ENCODE measurements at places on chromosomes 1 and 21.

DNA sequence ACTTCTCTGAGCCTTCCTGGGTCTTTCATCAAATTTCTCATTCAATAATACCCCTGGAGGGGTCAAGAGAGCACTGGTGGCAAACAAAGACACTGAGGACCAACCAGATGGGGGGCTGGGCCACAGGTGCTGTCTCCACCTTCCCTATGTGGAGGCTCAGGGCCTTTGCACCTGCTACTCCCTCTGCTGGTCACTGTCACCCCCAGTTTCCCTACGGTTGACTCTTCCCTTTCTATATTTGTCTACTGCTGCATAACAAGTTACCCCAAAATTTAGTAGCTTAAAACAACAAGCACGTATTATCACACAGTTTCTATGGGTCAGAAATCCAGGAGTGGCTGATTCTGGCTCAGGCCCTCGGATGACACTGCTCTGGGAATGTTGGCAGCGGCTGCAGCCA, 138.8 kb upstream of the RUNX3 start:
- DNase-seq: no peak

GRCh38 chr1:167221126-167221737, 546 bp downstream of the POU2F1 start:
- no peak for DNase-seq

DNA sequence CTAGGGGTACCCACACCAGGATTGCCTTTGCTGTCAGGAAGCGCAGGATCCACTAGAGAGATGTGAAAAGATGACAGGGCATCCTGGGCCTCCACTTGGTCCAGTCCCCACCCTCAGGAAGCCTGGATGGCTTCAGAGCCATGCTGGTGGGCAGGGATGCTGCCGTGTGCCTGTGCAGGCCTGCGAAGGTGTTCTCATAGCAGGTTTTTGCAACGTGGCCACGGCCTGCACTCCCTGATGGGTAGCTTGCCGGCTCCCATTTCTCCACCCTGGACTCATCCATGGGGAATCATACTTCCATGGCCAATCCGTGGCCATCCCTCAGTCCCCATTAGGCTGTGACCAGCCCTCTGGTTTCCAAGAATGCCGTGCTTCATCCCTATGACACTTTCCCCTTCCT, 34.1 kb upstream of the CNTN2 start:
- no peak for DNase-seq

DNA sequence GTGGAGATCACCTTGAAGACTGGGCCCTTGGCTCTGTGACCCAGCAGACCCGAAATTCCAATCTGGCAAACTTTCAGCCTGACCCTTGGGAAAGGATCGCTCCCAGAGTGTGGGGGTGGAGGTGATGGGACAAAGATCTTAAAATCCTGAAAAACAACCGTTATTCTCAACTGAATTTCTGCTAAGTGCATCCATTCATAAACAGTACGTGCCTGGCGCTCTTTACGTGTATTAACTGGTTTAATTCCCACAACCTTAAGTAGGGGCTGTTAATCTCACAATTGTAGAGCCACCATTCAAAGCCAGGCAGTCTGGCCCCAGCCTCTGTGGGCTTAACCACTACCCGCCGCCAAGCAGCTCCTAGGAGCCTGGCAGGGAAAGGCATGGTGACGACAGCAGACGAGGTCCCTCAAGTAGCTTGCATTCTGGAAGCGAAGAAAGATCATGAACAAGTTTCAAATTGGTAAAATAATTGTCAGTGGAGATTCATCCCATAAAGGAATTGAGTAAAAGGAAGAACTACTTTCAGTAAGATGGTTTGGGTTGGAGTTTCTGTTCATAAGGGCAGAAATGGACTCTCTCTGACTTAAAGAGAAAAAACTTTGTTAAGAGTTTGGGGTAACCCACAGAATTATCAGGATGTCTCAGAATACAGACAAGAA, 11.4 kb upstream of the RGS16 start:
- no peak for DNase-seq

DNA sequence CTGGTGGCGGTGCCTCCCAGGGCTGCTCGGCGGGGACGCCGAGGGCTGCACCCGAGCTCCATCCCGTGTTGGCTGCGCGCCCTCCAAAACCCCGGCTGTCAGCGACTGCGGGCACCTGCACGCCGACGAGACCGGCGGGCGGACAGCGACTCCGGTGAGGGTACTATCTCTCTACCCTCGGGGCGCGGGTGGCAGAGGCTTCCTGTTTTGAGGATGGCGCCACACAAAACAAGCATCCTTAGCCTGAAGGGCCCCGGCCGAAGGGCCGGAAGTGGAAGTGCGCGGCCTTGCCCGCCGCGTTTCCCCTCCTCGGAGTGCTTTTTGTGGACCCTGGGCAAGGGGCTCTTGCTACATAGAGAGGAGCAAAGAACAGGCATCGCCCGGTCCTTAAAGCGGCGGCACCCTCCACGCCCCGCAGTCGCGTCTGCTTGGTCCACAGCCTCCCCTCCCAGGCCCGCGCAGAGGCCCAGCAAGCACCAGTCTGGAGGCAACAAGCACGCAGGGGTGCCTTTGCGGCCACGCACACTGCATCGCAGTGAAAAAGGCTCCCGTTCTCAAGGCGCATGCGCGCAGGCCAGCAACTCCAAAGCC, 561 bp upstream of the COQ8A start:
- DNase-seq: peak; percentile 67

- DNase-seq: no peak
These were observed 4.4 kb downstream of the DVL1 start for GRCh38 chr1:1344655-1345361.

DNA sequence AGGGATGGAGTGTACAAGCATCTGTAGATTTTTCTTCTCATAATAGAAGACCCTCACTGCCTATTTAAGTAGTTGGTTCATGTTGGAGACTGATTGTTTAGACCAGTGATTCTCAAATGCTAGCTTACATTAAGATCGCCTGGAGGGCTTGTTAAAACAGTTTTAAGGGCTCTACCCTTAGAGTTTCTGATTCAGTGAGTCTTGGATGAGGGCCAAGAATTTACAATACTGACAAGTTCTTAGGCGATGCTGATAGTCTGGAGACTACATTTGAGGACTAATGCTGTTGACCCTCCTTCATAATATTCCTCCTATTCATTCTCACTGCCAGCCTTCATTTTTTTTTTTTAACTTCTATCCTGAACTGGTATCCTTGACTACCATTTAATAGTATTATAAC, 15.2 kb upstream of the AGO3 start:
- DNase-seq: no peak

- DNase-seq: no peak
These were observed 102.7 kb downstream of the TENT5C start for GRCh38 chr1:117708323-117709248.

DNA sequence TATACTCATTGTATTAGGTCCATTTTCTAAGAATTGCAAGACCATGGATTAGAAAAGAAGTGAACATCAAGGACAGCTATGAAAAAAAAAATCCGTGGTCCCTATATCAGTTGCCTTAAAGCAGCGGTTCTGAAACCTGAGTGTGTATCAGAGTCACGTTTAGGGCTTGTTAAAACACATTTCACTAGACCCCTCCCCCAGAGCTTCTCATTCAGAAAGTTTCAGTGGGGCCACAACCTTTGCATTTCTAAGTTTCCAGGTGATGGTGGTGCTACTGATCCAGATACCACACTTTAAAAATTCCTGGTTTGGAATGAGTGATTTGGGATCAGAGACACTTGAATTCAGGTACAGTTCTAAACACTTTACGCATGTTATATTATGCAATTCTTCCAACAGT, 96.1 kb upstream of the PRMT6 start:
- no peak for DNase-seq

DNA sequence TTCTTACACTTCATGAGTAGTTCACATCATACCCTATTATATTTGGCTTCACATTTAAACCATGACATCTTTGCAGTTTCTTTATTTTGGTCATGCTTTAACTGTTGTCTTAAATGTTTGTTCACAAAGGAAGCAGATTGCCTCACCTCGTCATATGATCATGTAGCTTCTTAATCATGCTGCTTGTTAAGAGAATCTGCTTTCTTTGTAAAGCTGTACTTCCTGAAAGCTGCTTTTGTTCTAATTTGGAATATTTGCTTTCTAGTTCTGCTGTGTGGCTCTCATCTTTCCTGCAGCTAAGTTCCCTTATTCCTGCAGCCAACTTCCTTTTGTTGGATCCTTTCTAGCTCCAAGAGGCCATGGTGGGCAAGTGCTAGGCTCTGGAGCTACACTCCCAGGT, 62.9 kb upstream of the SIM2 start:
- no peak for DNase-seq

DNA sequence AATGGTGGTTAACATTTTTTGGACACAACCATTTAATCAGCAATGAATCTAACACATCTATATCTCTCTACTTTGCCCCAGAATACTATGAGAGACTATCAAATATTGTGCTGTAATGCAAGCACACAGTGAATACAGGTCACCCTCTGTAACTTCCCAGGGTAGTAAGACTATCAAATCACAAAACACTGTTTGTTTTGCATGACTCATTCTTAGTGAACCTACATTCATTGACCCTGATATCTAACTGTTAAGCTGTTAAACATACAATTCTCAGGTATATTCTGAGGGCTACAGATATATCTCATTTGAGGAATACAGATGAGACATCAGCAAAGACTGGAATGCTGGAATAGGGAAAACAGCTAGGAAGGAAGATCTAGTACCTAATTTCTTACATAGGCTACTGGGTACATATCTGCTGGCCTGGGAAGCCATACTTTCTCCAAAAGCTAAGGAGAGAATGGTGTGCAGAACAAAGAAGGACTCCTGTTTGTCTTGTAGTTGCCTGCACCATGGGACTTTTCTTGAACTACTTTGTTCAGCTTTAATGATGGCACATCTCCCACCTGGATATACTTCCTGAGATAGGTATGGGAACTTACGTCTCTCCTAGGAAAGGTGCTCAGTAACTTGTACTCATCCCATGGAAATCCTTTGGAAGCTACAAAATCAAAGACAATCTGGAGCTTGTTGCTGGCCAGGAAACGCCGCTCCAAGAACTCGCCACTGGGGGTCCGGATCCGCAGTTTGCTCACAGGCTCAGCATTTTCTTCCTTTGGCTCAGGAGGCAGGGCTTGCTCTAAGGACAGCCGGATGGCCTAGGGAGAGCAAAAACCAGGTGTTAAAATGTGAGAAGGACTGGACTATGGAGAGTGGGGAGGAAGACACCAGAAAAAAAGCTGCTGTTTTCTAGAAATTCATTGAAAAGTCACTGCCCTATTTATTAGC, 51.9 kb upstream of the DMRTA2 start:
- no peak for DNase-seq

DNA sequence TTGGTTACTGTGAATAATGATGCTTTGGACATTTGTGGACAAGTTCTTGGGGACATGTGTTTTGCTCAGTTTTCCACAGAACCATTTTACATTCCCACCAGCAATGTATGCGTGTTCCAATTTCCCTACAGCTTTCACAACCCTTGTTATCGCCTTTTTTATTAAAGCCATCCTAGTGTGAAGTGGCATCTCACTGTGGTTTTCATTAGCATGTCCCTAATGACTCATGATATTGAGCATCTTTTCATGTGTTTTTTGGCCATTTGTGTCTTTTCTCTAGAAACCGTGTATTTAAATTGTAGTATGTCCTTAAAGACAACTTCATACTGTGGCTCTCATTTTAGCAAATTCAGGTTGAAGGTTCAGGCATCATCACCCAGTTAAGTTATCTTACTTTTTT, 132.1 kb downstream of the TGFBR3 start:
- DNase-seq: no peak

- no peak for DNase-seq
These were observed 26.1 kb upstream of the FHAD1 start for GRCh38 chr1:15220825-15221431.

DNA sequence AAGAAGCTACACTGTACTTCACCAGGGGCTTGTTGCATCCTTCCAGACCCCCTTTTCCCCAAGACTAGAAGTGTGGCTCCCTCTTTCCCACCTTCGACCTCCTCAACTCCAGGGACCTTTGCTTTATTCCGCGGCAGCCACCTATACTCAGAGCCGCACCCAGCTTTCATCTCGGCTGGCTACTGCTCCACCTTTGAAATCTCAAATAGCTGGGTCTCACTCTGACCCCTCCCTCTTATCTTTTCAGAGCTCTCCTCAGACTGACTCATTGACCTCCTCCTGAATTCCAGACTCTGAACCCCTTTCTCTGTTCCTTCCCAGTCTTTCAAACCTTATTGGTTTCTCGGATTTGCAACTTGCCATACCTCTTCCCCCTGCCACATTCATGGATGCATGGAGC, 144.7 kb upstream of the JUN start:
- no peak for DNase-seq

DNA sequence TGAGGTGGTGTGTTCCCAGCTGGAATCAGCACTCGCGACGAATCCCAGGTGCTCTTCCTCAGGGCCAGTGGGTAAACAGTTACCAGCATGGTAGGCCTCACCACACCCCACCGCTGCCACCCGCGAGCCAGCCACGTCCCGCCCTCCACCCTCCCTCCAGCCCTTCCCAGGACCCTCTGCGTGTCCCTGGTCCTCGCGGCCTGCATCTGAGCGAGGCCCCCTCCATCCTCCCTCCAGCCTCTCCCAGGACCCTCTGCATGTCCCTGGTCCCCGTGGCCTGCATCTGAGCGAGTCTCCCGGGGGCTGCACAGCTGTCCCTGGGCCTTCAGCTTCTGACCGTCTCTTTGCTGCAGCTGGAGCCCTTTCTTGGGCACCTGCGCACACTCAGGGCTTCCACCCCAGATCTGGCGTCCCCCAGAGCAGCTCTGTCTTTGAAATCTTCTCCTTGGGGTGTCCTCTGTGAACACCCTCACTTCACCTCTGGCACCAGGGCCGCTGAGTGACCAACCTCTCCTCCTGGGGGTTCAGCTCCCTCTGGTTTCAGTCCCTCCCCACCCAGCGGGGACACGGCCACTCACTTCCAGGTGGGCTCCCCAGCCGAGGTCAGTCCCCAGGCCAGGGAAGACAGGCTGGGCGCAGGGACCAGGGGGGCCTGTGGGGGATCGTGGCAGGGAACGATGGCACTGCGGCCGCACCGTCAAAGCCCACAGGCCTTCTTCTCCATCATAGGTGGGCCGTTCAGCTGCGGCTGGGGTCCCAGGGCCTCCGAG, 57.8 kb upstream of the COL6A2 start:
- no peak for DNase-seq

DNA sequence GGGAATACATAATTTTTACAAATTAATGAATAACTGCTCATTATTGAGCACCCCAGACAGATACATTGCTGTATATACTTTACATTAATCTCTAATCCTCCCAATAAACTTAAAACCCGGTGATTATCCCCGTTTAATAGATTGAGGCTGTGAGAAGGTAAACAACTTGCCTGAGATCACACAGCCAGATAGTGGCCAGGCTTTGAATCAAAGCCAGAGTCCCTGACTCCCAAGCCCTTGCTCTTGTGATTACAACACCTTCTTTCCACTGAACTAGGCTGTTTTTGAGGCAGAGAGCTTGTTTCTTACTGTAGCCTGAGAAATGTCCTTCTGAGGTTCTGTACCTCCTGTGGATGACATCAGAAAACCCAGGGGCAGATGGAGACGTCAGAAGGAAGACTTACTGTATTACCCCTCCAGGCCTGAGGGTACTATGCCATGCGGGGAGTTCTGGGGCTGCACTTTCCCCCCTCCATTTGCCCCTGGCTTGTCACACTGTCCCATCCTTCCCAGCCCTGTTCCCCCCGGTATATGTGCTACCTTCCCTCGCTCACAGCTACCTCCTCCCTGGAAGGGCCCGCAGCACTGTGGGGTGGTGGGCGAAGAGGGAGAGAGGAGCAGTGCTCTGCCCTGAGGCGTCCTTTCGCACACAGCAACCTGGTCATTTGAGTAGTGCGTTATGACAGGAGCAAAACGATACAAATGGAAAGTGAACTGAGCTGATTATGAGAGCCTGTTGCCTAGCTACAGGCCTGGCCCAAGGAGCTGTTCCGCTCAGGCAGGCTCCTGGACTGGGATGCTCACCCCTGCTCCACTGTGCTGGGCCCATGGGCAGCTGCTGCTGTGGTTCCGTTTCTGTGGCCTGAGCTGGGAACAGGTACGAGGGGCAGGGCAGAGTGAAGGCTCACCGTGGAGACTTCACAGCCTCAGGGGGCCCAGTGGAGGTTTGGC, 4.6 kb downstream of the KCNC4 start:
- no peak for DNase-seq
